ENCODE measurements at places on chromosomes 2 and 18. TPM values are rescaled to one million over a fixed set of nuclear protein-coding genes. Genes with fewer than 3 reads are reported as not detected.
A peak's percentile ranks its signal among the peaks of the same experiment; 100 is the strongest.

The PKDCC gene
- 8.2 TPM for total RNA-seq

The NPPC gene
- not detected for total RNA-seq

The ADAM23 gene
- 9.5 TPM for total RNA-seq

The OTOS gene
- total RNA-seq: not detected

The NTSR2 gene
- not detected for total RNA-seq

The ITGB6 gene
- not detected for total RNA-seq

GRCh38 chr18:36672437-36673344, 156.1 kb downstream of the TPGS2 start:
- peak; percentile 42 for DNase-seq

DNA sequence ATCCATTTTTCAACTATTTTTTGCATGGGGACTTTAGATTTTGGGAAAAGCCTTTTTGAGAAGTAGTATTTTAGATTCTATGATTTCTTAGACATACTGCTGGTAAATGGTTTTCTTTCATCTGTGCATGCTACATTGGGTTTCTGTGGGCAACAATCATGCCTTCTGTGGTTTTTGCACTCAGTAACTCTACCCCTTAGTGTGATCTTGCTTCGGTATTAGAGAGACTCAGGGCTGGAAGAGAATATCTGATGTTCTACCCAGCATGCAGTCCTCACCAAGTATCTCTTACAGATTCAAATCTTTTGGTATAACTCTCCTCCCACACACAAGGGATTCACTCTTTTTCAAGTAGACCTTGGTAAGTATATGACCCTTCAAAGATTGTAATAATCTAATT, 183.0 kb downstream of the PMAIP1 start:
- DNase-seq: no peak

DNA sequence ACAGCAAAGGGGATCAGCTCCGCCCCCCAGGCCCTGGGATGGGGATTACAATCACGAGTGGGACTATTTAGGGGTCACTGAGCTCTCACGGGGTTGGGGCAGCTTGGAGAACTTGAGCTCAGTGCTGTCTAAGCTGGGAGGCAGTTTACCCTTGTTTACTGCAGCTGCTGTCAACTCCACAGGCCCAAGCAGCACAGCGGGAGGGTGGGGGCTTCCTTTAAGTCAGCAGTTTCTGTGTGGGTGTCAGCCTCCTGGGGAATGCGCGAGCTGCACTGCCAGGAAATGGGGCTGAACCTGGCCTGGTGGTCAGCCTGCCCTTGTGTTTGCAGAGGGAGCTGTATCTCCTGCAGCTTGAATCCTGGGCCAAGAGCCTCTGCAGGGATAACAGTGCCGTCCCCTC, 29.8 kb downstream of the TOGARAM2 start:
- peak; percentile 57 for DNase-seq

DNA sequence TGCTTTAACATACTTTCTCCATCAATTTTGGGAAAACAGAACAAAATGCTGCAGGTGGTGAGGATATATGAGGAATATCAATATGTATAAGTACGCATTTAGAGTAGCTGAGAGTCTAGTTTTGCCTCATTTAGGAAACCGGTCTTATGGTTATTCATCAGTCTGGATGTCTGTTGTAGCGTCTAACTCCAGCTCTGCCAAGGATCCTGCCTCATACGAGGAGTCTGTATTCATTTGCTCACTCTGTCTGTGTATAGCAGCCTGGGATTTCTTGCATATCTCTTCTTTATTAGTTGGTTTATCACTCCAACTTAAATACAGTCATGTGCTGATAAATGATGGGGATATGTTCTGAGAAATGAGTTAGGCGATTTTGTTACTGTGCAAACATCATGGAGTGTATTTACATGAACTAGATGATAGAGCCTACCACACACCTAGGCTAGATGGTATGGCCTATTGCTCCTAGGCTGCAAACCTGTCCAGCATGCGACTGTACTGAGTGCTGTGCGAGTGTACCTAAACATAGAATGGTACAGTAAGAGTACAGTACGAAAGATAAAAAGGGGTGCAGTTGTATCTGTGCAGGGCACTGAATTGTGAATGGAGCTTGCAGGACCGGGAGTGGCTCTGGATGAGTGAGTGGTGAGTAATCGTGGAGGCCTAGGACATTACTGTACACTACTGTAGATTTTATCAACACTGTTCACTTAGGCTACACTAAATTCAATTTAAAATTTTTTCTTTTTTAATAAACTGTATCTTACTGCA, 148.1 kb downstream of the ZNF407 start:
- DNase-seq: peak; percentile 45

- DNase-seq: no peak
These were observed 98.8 kb downstream of the ADCYAP1 start for GRCh38 chr18:1003499-1003898.

GRCh38 chr2:236767941-236768340, 198.3 kb downstream of the ACKR3 start:
- DNase-seq: no peak

DNA sequence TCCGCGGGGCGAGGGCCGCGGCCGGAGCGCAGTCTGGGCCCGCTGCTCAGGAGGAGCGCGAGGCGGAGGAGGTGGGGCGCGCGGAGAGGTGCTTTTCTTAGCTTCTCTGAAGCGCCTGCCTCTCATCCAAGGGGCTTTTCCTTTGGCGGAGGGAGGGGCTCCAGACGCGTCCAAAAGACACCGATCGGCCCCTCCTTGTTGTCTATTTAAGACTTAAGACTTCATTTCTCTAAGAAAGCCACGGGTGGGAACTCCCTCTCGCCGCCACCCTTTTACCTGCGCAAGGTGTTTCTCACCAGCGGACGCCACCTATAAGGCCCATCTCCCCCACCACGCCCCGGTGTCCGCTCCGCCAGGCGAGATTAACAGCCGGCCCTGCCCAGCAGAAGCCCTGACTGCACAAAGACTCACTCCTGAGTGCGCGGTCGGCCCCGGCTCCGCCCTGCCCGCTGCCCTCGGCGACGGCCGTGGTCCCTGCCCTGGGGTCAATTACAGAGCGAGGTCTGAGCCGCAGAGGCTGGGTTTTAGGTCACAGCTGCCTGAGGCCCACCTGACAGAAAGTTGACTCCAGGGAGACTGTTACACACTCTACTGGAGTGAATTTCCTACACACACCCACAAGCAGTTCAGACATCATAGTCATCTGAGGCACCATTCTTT, at the start of gene DSC2:
DSC2 (minus strand) TSS at position 397 of the 660 bp plus-strand sequence. CDS start 450 bp downstream, outside the sequence.
- no peak for DNase-seq

- DNase-seq: no peak
These were observed 332 bp upstream of the PDCD1 start for GRCh38 chr2:241859017-241859435.

GRCh38 chr2:119114266-119114665, 44.3 kb downstream of the C1QL2 start:
- DNase-seq: no peak

GRCh38 chr18:49021076-49021432, 70.3 kb upstream of the SMAD7 start:
- DNase-seq: no peak

- no peak for DNase-seq
These were observed 48.6 kb upstream of the DNAH7 start for GRCh38 chr2:196117214-196117705.

DNA sequence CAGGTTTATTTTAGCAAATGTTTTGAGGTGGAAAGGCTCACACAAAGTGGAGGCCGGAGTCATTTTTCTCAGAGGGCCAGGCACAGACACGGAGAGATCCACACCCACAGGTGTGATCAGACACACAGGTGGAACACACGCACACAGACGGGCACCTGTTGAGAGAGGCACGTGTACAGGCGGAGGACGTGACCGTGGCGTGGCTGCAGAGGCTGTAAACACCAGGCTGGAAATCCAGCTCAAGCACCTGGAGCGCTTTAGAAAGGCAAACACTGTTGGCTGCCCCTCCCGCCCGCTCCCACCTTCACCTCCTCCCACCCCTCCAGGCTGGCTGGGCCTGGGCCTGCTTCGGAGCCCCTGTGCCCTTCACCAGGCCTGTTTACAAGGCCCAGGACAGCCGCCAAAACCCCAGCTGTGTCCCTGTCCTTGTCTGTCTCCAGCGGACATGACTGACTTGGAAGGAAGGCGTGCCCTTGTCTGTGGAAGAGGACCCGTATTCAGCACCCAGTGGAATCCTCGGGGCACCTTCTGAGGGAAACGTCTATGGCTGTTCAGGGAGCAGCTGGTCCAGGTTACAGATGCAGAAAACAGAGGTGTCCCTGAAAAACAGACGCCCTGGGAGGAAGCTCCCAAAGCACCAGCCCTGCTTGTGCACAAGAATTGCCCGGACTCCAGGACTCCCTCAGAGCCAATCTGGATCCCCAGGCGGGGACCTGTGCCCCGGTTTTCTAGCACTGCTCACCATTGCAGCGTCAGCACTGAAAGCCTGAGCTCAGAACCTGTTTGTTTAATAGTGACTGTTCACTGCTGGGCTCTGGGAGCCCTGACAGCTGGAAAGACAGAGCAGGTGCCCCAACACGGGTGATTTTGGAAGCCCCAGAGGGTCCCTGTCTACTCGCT, 134.3 kb upstream of the HAAO start:
- no peak for DNase-seq

DNA sequence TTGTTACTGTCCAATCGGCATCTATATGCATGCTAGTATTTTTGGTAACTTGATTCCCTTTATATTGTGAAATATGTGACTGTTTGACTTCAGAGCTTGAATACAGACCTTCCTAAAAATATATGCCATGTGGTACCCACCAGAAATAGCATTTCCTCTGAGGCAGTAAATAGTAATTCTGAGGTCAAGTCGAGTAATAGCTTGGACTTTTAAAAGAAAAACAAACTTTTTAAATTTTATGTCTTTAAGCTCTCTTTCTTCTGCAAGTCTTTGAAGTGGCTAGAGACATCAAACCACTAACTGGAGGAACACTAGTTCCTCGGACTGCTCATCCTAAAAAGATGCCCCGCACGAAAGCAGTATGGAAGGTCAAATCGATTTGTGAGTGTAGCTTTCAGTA, 396.8 kb upstream of the SLC14A2 start:
- DNase-seq: no peak

DNA sequence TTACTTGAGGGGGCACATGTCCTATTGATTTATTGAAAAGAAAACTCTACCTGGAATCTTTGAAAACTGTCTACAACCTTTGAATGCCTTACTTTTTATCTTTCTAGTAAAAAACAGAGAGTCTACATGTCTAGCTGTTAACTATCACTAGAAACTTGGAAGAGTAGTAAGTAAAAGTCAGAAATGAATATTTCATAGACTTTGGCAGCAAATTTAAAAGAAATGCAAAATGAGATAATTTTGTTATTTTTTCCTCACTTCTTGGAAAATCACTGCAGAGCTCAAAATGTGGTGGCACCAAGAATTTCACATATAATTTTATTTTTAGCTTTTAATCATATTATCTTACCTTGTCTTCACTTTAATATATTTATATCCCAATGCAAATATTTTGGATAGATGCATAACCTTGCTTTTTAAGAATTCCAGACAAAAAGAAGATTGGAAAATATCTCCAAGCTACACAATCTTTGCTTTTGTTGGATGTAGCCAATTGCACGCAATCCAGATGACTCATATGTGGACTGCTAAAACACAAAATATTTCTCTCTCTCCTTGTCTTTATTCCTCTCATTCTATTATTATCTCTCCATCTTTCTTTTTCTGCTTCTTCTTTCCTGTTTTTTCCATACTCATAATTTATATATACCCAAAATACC, 92.2 kb upstream of the DSEL start:
- DNase-seq: peak; percentile 31

GRCh38 chr18:21664069-21664468, 40.5 kb downstream of the ABHD3 start:
- no peak for DNase-seq

Measured in fibroblast of villous mesenchyme (primary cell).